Subcutaneous adipose tissue (tissue), 4 donors: ENCODE measurements at places on chromosomes 2 and 18. TPM values are rescaled to one million over a fixed set of nuclear protein-coding genes. Genes with fewer than 3 reads are reported as not detected.

SERPINB10 gene
- not detected for total RNA-seq

SP110 gene
- total RNA-seq = 33.7 TPM

NT5C1B gene
- not detected for total RNA-seq

SERPINB12 gene
- not detected for total RNA-seq

GRHL1 gene
- 7.2 TPM for total RNA-seq

IL1RN gene
- total RNA-seq = 0.98 TPM

REG1B gene
- not detected for total RNA-seq

RNF103 gene
- total RNA-seq = 31.8 TPM

ALPP gene
- not detected for total RNA-seq

RGPD4 gene
- not detected for total RNA-seq

GLI2 gene
- total RNA-seq = 0.88 TPM

C2orf78 gene
- total RNA-seq = not detected

FTCDNL1 gene
- total RNA-seq = 8.9 TPM

UNC80 gene
- not detected for total RNA-seq

AKAIN1 gene
- total RNA-seq = 2.9 TPM

IL1F10 gene
- total RNA-seq = not detected

PAX3 gene
- total RNA-seq = not detected

FAM117B gene
- 11.7 TPM for total RNA-seq

ZC3H6 gene
- total RNA-seq = 20.3 TPM

PDE1A gene
- 9.2 TPM for total RNA-seq

MAP3K20 gene
- total RNA-seq = 63.3 TPM

LIMS4 gene
- total RNA-seq = 3.8 TPM

RAD51AP2 gene
- not detected for total RNA-seq

CYTIP gene
- 17.8 TPM for total RNA-seq

RNF25 gene
- 10.6 TPM for total RNA-seq

ADRA2B gene
- total RNA-seq = 0.33 TPM

MRPL44 gene
- 21.8 TPM for total RNA-seq
